ENCODE measurements at places on chromosomes 2 and 18. TPM values are rescaled to one million over a fixed set of nuclear protein-coding genes. Genes with fewer than 3 reads are reported as not detected.

GRCh38 chr2:25697559-25698341, 24.4 kb upstream of the DTNB start:
- no peak for DNase-seq

DSC2 gene
- total RNA-seq: not detected

DNA sequence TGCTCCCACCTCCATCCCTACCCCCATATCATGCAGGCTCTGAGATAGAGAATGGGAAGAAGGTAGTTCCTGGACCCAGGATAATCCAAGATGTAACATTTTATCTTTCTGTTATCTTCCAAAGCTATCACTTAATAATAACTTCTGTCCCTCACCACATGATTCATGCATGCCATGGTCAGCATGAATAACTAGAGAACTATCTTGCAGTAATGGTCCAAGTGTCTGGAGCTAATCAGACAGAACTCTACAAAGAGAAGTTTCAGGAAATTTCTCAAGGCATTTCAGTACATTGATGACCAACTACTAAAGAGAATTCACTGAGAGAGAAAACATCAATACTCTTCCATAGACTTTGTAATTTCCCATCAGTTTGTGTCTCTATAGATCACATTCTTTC, 1469.7 kb upstream of the PIK3C3 start:
- DNase-seq: no peak

EDAR gene
- 0.87 TPM for total RNA-seq

KIF5C gene
- 6.1 TPM for total RNA-seq

DNA sequence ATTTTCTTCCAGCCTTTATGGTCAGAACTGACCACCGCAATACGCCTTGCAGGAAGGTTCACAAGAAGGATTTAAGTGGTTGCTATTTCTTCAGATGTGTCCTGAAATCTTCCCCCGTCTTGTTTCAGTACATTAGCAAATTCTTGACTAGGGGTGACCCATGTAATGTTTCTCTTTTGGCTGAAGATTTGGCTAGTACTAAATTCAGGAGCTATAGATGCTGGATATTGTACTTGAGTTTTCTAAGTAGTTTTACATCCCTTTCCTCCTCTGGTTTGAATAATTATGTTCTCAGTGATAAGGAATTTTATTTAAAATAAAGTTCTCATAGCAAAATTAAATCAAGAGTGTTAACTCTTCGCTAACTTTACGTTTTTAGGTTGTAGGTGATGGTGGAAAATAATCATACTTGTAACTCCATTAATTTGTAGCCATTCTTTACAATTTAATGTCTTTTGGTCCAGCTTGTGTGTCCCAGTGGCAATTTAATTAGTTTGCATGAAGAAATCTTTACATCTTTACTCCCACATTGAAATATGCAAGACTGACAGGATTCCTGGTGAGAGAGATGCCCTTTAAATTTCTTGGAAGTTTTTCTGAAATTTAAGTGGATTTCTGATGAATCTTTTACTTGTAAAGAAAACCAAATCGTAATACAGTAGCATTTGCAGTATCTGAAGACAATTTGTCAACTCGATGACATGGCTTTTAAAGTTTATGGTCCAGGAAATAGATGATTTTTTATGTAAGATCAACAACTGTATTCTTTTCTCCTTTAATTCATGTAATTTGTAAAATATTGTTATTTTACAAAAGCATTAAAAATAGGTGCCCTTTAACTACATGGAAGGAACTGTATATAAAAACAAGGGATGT, 2.8 kb downstream of the PHLPP1 start:
- no peak for DNase-seq

- DNase-seq: no peak
Measured at GRCh38 chr2:159124441-159124911, 156.0 kb downstream of the TANC1 start.

- DNase-seq: no peak
Measured at GRCh38 chr2:233350708-233351107, 3.6 kb upstream of the DGKD start.

GRCh38 chr2:207236156-207236935, 70.6 kb upstream of the KLF7 start:
- no peak for DNase-seq

RBKS gene
- total RNA-seq: 1.2 TPM

ABI2 gene
- 19.1 TPM for total RNA-seq

DNA sequence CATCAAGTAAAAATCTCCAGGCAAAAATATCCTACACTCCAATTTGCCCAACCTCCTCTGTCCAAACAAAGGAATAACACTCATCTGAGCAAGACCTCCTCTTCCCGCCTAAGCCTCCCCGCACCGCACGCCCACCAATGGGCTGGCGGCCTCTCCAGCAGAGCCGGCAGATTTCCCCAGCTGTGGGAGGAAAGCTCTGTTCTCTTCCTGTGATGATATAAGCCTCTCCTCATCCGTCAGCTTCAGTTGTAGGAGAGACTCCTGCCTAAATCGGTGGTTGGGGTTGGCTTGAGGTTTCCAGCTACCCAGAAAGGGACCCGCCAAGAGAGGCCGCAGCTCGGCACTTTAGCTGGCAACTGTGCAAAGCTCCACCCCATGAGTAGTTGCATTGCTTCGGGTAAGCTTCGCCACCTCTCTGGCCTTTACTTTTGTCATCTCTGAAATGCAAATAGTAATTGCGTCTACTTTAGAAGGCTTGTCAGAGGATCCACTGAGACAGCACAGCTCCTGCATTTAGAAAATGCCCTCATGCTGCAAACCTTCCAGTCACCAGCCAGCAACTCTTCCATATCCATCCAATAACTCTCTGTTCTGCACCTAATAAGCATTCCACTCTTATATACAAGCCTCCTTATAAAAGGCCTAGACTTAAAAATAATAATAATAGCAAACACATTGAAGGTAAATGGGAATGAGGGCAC, 146.4 kb downstream of the MYT1L start:
- no peak for DNase-seq

SP3 gene
- 109 TPM for total RNA-seq

- no peak for DNase-seq
Measured at GRCh38 chr2:98160554-98160953, 73.6 kb downstream of the VWA3B start.

RNMT gene
- 34.0 TPM for total RNA-seq

DNA sequence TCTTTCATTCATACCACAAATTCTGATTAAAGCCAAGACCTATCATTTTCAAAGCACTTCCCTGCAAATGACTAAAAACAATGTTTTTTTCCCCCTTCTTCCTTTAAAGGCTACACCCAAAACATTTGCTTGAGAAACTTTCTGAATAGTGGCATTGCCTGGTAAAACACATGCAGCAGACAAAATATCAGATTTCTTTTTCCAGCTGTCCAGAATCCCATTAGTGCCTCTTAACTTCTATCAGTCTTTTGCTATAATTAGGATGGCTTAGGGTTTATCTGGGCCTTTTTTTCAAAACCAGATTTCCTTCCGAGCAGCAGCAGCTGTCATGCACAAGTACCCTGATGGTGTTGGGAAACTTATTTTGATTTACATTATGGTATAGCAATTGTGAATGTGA, 50.6 kb downstream of the ALPK2 start:
- no peak for DNase-seq

DNA sequence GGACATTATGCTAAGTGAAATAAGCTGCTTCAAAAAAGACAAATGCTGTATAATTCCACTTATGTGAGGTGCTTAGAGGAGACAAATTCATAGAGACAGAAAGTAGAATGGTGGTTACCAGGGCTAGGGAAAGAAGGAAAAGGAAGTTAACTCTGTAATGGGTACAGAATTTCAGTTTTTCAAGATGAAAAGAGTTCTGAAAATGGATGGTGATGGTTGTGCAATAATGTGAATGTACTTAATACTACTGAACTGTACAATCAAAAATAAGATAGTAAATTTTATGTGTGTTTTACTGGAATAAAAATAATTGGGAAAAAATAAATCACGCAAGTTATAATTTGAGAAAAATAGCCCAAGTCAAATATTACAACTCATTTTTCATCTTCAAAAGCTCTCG, 27.5 kb downstream of the ARHGAP25 start:
- no peak for DNase-seq

GRCh38 chr2:22126106-22126505, 1002.3 kb downstream of the TDRD15 start:
- DNase-seq: no peak

DNA sequence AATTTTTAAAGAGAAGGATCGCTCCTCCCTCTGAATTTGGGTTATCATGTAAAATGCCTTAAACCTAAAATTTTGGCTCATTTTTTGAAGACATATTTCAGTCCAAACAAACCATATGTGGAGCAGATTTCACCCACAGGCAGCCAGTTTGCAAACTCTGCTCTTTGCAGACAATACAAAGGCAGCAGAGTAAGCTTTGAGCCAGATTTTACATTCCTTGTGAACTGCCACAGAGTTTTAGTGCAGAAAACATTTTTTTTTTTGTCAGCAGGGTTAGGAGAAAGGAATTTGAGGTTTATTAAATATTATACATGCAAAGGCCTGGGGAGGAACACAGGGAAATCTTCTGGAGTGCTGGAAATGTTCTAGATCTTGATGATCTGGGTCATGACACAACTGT, 171.9 kb upstream of the FN1 start:
- no peak for DNase-seq

IL36RN gene
- not detected for total RNA-seq

DLX1 gene
- total RNA-seq: not detected

- peak; percentile 82 for DNase-seq
Measured at GRCh38 chr2:176454893-176455815, 185.9 kb downstream of the MTX2 start.

DNA sequence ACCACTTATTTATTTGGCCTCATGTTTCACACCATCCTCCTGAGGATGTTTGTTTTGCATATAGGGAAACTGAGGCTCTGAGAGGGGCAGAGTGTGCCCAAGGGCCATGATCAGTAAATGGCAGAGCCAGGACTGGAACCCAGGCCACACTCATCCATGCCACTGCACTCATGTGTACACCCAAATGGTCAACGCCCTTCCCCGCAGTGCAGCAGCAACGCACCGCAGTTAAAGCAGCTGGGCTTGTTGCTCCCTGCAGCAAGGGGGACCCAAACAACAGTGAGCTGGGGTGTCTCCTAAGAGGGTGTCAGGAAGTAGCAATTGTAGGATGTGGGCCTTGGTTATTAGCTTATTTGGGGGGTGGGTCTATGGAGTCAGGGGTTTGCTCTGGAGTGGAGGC, 36.6 kb downstream of the ZAP70 start:
- DNase-seq: no peak

FBXO11 gene
- 58.5 TPM for total RNA-seq

MFF gene
- total RNA-seq: 79.4 TPM

DNA sequence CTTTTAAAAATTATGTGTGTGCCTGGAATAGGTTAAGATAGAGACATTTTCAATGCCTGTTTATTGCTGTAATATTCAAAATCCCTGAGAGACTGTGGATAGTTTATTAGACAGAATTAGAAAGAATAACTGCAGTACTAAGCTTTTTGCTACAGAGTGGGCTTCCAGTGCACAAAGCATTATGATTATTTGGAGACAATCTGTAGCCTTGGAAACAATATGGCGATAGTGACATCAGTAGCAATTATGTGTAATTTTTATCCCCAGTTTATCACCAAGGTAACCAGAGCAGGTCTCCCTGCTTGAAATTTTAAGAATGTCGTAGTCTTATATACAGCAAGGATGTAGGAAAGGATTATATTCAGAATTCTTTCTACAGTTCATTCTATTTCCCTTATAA, 100.0 kb downstream of the MYO3B start:
- DNase-seq: no peak

CARF gene
- 13.3 TPM for total RNA-seq

PTPN4 gene
- total RNA-seq: 75.2 TPM

DNA sequence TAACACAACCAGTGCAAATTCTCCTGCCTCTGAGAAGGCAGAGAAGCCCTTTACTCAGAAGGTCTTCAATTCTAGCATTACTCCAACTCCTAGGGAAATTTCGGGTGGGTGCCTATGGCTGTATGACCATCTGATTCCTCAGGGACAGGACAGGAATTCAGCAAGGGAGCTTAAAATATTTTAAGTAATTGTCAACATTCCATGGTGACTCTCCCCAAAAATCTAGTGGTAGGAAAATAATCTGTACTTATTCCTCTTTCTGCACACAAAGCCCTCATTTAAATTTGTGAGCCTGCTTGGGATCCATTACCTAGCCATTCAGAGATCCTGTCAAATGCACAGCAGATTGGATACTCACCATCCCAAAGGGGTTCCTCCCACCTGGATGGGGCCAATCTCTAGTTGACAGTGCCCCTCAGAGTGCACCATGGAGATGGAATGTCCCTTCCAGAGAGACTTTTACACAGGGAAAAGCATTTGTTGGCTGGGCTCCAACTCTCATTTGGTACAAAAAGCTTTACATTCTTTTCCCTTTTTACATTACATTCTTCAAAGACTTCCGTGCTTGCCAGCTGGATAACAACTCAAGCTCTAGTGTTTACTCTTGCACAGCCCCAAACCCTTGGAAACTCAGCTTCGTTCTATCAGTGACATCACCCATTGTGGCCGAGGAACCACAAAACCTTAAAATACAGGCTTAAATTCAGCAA, 3.1 kb upstream of the TMEM150A start:
- DNase-seq: no peak

GRCh38 chr2:178142274-178143065, 30.2 kb downstream of the RBM45 start:
- DNase-seq: no peak

DNA sequence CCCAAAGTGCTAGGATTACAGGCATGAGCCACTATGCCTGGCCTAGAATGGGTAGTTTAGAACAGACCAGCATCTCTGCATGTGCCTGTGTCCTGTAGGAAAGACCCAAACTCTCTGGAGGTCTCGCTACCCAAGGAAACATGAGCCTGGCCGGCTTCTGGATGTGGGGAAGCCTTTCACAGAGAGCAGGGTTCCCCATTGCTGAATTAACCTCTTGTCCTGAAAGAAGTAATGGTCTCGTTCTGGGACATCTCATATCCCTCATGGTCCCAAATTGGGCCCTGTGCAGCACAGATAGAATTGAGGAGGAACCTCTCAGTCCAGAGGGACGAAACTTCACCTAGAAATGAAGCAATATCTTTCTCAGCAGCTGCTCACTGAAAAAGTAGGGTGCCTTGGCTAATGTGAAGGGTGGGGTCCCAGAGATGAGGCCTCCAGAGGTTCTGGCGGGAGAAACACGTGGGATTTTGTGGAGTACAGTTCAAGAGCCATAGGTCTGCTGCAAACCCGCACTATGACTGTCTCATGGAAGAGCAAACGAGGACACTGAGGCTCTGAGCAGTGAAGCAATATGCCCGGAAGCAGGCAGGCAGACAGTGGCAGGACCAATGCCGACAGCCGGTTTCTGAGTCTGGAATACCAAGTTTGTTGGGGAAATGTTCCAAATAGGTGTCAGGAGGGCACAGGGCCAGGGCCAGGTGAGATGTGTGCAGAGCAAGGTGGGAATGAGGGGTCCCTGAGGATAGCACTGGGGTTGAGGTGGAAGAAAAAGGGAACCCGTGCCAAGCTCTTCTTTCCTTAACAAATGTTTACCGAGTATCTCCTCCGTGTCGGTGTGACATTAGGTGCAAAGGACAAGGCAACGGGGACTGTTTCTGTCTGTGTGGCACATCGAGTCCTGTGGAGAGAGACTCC, 121.0 kb upstream of the TWIST2 start:
- DNase-seq: no peak

DNA sequence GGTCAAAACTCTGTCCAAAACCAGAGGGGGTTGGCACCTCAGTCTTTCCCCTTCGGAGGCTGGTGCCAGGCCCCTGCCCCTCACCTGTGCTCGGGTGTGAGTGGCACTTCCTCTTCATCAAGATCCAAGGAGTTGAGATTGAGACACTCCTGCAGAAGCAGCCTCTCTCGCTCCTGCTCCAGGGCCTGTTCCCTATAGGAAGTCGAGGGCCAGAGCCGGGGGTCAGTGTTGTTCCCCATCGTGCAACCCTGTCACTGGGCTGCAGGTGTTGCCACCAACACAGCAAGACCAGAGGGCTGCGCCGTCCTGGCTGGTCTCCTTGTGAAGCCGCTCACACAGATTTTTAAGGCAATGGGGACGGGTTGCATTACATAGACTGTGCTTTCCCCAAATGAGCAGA, 18.9 kb downstream of the FAM178B start:
- no peak for DNase-seq

Measured in activated CD4-positive, alpha-beta T cell treated with anti-CD3 and anti-CD28 coated beads, Interleukin-2, amount 10 ng/mL, durations not matched to agents 7 days and 5 days (primary cell).